ENCODE measurements at places on chromosomes 7 and 10.

GRCh38 chr10:133104068-133104962, 16.6 kb downstream of the ADGRA1 start:
- DNase-seq: no peak

- no peak for DNase-seq
These were observed 46.1 kb upstream of the DNAJC1 start for GRCh38 chr10:22049635-22050034.

DNA sequence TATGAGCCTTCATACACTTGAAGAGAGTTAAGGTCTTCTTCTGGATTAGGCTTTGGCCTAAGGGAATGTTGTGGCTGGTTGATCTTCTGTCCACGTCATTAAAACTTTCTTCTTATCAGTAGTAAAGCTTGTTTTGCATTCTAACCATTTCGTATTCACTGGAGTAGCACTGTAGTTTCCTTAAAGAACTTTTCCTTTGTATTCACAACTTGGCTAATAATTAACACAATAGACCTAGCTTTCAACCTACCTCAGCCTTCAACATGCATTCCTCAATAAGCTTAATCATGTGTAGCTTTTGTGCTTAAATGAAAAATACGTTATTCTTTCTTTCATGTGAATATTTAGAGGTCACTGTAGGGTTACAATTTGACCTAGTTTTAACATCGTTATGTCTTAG, 42.8 kb downstream of the AKR1C8 start:
- no peak for DNase-seq

- no peak for DNase-seq
These were observed 71.7 kb downstream of the RBAK start for GRCh38 chr7:5117095-5117970.

GRCh38 chr10:128568041-128568440, 441.8 kb upstream of the MKI67 start:
- no peak for DNase-seq

- no peak for DNase-seq
These were observed 86.3 kb downstream of the MRPL32 start for GRCh38 chr7:43018446-43018845.

Data from activated CD4-positive, alpha-beta T cell treated with anti-CD3 and anti-CD28 coated beads, Interleukin-2, Interleukin-6, amounts not matched to agents 100 ng/mL and 50 ng/mL, durations not matched to agents 16 hours and 8 hours (primary cell).